Renal cortex interstitium (tissue), 15 donors: ENCODE measurements at places on chromosomes 2 and 18.

GRCh38 chr2:173970516-173970924 is 5.3 kb upstream of the SP3 start:
- DNase-seq: no peak

GRCh38 chr2:235827585-235827992 is 333.7 kb downstream of the AGAP1 start:
- no peak for DNase-seq

GRCh38 chr2:71531522-71532047 is 78.2 kb downstream of the DYSF start:
- DNase-seq: no peak

DNA sequence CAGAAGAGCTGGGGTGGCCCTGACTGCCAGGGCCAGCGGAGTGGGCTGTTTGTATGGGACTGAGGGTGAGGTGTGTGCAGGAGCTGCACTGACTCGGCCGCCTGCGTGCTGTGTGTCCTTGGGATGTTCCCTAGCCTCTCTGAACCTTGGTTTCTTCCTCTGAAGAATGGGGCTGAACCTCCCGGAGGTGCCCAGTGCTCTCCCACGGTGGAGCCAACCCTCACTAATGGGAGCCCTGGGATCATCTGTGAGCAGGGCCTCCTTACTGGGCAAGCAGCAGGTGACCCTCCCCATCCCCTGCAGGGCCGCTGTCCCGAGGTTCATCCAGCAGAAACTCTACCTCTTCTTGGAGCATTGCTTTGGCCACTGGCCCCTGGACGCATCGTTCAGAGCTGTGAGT is 11.7 kb upstream of the CCDC74A start:
- DNase-seq: no peak
